ENCODE measurements at places on chromosomes 6 and 20.

GRCh38 chr20:55714736-55715135 lies 290.6 kb downstream of the CBLN4 start:
- DNase-seq, result no peak

- DNase-seq, result no peak
These were observed 6.3 kb upstream of the UTRN start for GRCh38 chr6:144278659-144279314.

DNA sequence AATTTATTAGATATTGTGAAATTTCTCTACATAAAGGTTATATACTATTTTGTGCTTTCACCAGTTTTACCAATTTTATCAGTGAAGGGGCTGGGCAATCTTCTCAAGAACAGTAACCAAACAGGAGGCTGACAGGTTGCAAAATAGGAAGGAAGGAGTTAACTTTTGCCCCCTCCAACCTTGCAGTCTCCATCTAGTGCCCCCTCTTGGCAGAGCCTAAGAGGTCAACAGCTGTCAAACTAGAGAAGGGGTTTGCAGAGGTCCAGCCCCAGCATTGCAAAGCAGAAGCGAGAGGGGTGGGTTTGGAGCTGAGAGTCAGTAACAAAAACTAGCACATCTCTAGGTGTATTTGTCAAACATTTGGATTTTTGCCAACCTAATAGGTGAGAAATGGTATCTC lies 391.0 kb downstream of the CDC5L start:
- no peak for DNase-seq

GRCh38 chr6:143998686-143999085 lies 9.4 kb downstream of the PLAGL1 start:
- no peak for DNase-seq

DNA sequence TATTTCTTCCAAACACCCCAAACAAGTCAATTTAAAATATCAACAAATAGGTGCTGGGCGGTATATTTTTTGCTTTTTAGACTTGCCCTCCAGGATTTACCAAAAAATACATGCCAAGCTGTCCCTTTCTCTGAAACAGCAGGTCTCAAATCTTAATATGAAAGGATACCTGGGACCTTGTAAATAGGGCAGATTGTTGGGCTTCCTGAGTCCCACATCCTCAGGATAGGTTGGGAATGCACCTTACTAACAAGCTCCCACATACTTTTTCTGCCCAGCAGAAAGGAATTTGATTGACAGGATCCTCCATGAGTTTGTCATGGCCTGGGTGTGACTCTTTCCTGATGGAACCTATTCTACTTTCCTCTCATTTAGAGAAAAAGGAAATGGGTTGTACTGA lies 4.9 kb upstream of the SLC24A3 start:
- no peak for DNase-seq

- DNase-seq, result no peak
These were observed 553.0 kb upstream of the MARCKS start for GRCh38 chr6:113304116-113304515.

GRCh38 chr6:170405311-170405975 lies 98.9 kb downstream of the FAM120B start:
- DNase-seq, result no peak

- DNase-seq, result no peak
These were observed 270.9 kb downstream of the SLC24A3 start for GRCh38 chr20:19483309-19483708.

GRCh38 chr6:13522656-13523055 lies 35.3 kb upstream of the GFOD1 start:
- no peak for DNase-seq

DNA sequence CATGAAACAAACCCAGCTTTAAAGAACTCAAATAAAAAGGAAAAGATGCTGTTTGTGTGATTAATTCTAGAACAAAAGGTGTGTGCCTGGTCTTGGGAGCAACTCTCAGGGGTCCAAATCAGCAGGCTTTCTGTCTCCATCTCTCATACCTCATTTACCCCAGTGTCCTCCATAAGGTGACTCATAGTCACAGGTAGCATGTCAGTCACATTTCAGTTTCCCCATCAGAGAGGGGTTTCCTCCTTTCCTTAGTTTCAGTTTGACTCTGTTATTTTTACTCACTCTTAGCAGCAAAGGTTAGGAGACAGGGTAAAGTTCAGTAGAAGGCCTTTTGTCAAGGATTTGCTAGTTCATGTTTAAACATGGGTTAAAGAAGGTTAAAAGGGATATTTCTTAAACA lies 46.2 kb downstream of the OGFRL1 start:
- DNase-seq, result no peak

DNA sequence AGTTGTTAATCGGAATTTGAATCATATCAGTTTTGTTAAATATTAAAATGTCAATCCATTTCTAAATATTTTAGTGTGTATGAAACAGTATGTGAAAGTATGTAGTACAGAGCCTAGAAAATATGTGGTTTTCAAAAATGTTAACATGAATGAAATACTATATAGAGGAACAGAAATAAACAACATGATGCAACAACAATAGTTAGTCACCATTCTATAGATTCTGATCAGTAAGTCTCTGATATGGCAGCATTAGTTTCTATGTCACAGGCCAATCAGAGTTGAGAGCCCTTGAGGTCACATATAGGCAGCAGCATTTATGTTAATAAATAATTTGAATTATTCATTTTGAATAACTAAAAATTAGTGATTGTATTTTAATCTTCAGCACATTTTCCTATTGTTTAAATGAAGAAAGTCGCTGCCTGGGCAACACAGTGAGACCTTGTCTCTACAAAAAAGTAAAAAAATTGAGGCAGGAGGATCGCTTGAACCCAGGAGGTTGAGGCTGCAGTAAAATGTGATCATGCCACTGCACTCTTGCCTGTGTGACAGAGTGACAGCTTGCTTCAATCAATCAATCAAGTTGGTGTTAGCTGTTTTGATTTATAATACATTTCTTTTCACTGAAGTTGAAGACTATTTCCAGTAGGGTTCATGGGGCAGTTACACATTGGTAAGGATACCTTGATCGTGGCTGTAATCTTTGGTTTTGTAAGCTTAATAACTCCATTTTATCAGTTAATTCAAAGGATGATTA lies 11.5 kb upstream of the MAP3K7 start:
- DNase-seq, result no peak

DNA sequence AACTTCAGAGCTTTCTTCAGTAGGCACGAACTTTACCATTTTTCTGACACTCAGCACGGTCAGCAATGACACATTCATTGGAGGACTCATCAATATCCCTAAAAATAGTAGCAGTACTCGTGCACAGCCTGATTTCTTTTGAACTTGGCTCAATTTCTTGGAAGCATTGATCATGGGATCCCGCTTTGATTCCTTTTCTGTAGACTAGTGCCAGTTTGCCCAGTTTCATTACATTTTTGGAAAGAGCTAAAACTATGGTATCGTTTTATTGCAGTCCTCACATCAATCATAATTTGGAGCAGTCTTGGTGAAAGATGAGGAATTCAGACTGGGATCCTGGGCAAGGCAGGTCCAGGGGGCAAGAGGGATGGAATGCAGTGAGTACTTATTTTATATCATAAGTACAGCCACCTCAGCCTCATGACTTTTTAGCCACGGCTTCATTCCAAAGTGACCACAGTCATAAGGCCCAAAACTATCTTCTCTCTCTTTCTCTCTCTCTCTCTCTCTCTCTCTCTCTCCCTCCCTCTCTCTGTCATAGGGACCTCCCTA lies 170.9 kb upstream of the AKAP12 start:
- DNase-seq, result no peak

- DNase-seq, result no peak
These were observed 230.7 kb upstream of the QKI start for GRCh38 chr6:163183806-163184205.

GRCh38 chr6:1851681-1852456 lies 242.2 kb downstream of the FOXC1 start:
- no peak for DNase-seq

DNA sequence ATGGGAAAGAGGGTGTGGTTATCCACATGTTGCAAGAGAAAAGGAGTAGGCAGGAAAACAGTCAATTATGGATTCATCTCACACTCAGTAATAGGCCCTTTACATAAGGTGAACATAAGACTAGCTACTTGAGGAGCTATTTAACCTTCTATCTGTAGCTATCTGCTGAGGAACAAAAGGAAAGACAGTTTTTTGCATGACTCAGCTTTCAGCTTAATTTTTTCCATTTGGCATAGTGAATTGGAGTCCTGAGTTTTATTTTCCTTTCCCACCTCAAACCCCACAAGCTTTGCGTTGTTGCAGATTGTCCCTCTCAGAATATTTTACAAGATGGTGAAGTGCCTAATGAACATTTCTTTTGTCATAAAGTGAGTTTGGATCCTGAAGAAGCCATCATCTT lies 32.4 kb downstream of the UBD start:
- no peak for DNase-seq

DNA sequence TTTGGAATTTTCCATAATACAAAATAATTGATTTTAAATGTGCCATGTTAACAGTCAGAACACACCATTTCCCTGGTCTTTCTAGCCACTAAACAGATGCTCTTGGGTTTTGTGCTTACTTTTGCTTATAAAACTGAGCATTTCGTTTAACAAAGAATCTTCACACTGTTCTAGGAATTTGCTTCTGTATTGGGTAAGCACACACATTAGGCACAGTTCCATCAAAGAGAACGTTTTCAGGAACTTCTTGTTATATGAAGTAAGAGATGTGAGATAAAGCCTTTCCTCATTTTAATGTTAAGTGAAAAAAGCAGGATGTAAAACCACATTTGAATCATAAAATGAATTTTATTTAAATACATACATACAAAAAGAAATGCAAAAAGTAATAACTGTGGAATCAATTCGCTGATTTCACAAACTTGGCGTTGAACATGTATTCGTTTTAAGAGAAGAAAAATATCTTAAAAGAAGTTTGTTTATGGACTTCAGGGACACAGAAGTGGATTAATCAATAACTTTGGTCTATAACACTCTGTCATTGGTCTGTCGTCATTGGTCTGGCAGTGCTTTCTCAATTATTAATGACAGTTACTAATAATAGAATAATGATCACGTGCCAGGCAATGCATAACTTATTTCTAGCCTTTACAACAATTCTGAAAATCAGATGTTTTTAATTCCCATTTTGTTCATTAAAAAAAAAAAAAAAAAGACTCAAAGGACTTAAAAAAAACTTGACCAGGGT lies 199.9 kb upstream of the PRDM1 start:
- DNase-seq, result no peak

DNA sequence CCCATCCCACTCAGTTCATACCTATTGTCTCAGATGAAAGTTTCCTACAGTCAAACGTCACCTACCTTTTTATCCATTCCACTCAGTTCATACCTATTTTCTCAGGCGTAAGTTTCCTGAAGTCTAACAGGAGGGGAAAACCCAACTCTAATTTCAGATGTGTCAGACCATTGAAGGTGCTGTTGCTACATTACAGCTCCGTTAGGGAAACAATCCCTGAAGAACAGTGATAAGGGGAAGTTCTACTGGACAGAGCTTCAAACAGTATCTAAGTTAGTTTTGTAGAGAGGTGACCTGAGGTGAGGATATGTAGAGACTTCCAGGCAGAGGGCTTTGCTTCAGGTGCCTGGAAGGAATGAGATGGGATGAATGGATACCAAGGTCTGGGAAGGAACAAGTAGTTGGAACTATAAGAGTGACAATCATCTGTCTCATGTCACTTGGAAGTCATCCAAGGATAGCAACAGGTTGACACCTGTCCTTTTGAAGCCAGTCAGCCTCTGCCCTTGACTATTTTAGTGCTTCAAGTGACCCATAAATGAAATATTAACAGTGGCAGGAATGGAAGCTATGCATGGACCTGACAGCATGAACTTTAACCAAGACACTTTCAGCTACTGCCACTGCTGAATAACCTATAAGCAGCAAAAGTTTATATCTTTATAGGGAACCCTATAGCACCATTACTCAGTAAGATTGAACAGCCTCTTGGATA lies 191.6 kb upstream of the MOCS1 start:
- DNase-seq, result no peak

DNA sequence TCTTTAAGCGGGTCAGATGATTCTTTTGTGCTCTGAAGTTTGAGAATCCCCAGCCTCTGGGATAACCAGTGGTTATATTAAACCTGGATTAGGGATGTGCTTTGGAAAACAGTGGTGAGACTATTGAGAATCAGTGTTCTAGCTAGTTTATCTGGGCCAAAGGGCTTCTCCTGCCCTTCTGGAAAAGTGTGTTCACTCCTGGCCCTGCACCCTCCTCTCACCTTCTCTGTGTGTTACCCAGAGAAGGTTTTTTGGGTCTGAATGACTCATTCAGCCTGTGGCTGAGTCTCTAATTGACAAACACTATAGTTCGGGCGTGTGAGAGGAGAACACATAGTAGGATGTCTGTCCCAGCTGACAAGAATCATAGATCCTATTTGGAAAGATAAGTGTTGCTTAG lies 66.7 kb downstream of the LRRC1 start:
- no peak for DNase-seq

- DNase-seq, result peak; percentile 59
These were observed 64.7 kb downstream of the SASH1 start for GRCh38 chr6:148407372-148407771.

GRCh38 chr6:24125980-24126379 lies at the start of gene NRSN1:
NRSN1 (plus strand) TSS chr6:24126215; CDS start chr6:24134328, 8,113 bp downstream.
- DNase-seq, result no peak

- no peak for DNase-seq
These were observed 56.0 kb downstream of the CDK5RAP1 start for GRCh38 chr20:33345342-33345741.

DNA sequence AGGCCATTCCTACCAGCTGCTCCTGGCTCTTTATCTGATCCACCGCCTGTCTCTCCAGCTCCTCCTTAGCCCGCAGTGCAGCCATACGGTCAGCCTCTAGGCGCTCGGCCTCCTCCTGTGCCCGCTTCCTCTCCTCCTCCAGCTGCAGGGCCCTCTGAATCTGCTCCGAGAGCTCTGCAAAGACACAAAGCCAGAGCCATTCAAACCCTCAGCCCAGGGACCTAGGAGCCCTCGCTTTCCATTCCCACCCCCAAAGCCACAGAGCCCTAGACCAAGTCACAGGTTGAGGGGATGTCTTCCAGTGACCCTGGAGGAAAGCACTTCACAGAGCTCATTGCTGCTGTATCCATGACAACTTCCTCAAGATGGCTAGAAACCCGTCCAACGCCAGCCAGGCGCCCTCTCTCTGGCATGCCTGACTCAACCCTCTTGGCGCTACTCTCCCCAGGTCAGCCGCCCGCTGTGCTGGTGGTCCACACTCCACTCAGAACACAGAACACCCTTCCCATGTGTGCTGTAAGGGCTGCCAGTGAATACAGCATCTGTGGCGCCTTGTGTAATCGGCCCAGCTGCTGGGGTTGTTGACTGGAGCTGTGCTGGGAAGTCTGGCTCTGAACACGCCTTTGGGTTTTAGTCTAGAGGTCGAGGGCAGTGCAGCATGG lies 49.3 kb downstream of the EZR start:
- DNase-seq, result peak; percentile 83

DNA sequence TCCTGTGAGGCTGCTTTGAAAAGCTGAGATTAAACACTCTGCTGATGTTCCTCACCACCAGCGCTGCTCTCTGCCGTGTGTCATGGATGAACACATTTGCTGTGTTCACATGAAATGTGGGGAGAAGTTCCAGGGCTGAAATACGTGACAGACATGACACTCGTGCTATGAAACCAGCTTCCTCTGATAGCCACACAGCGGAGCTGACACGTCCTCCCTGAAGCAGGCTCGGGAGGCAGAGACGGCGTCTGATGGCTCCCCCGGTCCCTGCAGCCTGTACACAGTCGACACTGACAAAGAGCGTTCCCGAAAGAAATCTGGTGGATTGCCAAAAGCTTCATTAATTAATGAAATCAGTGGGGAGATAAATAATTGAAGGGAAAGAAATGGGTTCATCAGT lies 17.5 kb downstream of the AGPAT4 start:
- no peak for DNase-seq

- DNase-seq, result no peak
These were observed 229.5 kb downstream of the ERMARD start for GRCh38 chr6:169980826-169981450.
